ENCODE measurements at places on chromosomes 13 and 19.

- DNase-seq, result no peak
These were observed 11.1 kb downstream of the HSH2D start for GRCh38 chr19:16154557-16154956.

DNA sequence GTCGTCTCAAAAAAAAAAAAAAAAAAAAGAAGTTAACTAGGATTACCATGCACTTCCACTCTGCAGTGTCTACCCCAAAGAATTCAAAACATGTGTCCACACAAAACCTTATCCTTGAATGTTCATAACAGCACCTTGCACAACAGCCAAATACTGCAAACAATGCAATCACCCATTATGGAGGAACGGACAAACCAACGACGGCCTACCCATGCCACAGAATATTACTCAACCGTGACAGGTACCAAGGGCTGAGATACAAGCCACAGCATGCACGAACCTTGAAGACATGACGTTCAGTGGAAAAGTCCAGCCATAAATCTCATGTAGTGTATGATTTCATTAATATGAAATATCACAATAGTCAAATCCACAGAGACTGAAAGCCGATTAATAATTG, 3.0 kb upstream of the SHISA7 start:
- no peak for DNase-seq

DNA sequence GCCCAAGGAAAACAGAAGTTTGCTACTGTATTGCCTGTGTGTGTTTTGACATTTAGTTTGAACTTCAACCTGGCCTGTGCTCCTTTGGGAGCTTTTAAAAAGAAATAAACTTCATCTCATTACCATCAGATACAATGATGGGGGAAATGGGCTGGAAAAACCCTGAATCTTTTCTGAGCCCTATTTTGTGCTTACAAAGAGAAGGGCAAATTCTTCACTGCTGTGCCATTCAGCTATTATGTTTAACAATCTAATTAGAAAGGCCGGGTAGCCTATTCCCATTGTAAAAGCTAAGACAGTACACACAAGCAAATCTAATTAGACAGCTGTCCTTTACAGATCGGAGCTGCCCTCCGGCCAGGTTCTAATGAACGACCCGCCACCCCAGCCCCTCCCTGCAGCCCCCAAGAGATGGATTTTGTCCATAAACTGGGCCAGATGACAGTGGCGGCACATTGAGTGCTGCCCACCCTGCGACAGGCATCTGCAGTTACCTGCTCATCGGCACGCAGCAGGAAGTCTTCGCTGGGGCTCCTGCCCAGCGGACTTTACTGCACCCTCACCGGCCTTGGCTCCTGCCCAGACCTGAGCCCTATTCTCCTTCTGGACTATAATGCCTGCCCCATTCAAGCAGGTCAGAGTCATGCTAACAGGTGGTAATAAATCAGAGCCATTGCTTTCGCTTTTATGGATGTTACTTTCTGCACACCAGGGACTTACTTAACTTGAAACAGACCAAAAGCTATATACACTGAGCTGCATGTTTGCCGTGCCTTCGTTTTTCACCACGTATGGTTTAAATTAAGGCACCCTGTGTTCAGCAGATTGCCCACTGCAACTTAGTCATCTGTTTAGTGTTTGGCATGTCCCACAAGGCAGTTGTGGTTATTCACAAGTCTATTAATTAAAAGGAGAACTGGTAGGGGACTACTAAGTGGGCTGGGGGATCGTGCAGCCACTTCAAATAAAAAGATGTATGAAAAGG, 549.6 kb downstream of the FGF9 start:
- DNase-seq, result no peak

DNA sequence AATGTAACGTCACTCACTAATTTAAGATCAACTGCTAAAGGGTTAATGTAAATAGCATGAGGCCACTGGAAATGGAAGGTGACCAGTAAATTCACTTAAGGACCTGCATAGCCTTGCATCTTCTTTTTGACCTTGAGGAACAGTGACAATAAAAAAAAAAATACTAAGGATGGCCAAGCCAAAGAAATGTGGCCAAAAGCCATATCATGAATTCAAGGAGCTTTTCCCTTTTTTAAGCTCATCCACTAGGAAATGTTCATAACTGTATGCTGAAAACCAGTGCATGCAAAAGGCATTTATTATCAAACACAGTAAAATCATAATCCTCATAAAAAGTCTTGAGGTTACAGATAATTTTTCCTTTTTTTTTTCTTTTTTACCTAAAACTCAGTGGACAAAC, 77.5 kb downstream of the LHFPL6 start:
- DNase-seq, result no peak

GRCh38 chr19:18225702-18226468, at the start of gene PDE4C:
TSS of gene PDE4C (minus strand) at chr19:18226438. CDS start at chr19:18226415, 23 bp downstream.
- DNase-seq, result no peak

DNA sequence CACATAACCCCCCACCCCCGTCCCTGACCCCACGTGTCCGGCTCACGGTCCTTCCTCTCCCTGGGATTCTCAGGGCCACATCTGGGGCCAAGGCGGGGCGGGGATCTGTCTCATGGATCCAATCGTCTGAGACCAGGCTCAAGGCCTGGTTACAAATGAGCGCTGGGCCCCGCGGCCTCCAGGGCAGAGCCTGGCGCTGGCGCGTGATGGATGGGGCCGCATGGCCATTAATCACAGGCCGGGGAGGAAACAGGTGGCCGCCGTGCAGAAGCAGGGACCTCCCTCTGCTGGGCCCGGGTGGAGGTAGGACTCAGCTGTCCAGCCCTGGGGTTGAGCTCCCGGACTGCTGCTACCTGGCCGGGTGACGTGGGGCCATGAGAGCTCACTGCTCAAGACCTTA, 5.8 kb upstream of the TLE5 start:
- DNase-seq, result peak; percentile 70

GRCh38 chr13:34546344-34547250, 395.5 kb upstream of the NBEA start:
- DNase-seq, result no peak

DNA sequence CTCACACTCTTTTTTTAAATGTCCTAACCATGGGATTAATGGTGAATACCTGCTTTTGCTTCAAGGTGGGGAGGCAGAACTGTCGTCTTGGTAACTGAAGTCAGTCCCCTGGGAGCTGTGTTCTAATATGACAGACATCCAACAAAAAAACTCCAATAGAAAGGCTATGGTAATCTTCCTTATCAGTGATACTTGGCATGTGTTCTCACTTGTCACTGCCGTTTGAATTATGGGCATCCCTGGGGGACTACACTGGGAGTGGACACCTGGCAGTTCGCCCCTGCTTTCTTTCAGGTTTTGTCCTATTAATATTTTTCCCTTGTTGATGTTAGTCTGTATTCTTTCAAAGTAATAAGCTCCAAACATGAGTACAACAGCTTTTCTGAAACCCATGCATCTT, 252.6 kb downstream of the SLITRK5 start:
- DNase-seq, result no peak

DNA sequence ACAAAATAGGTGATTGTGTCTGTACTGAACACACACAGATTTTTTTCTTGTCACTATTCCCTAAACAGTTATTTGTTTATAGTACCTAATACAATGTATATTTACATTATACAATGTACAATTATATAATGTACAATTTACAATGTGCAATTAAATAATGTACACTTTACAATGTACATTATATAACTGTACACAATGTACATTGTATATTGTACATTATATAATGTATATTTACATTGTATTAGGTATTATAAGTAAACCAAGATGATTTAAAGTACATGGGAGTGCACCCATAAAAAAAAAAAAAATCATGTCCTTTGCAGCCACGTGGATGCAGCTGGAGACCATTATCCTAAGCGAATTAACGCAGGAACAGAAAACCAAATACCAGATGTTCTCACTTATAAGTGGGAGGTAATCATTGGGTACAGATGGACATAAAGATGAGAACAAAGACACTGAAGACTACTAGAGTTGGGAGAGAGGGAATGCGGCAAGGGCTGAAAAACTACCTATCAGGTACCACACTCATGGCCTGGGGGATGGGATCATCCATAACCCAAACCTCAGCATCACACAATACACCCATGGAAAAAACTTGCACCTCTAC, 68.1 kb downstream of the ABCC4 start:
- DNase-seq, result peak; percentile 29

DNA sequence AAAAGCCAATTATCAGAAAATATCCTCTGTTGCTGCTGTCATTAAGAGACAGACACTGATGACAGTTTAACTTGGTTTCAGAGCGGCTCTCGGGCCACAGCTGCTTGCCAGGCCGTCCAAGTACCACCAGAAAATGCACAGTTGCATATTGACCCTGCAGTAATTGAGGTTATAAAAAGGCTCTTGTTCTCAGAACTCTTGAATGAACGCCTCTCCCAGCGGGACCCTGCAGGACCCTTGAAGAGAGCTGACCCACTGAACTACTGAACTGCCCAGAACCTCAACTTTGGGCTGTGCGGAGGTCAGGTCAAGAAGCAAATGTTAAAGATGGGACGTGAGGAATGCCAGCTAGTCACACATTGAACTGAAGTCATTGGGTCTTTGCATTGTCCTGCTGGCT, 1559.0 kb upstream of the SLC10A2 start:
- no peak for DNase-seq

DNA sequence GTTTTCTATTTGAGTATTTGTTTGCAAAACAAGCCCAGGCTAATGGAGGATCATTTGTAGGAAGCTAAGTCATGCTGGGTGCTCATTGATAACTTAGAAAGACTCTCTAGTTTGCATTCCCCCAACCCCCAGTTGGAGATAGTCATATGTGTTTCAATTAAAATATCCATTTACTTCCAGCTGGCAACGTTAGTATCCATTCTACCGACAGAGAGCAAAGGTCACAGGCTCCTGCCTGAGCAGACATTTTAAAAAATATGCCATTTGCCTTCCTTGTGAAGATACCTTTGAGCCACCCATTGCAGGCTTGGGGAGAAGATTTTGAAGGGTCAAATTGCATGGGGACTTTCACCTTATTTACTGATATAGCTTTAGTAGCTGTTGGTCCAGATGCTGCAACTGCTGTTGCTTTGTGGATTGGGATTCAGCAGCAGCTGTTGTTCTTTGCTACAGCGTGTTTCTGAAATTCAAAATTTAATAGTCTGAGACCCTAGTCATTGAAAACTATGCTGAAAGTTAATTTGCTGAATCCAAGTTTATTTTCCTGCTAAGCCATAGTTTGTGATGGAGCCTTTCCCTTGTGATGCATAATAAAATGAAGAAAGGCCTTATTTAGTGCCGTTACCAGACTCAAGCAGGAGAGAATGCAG, 335.1 kb downstream of the GPC6 start:
- no peak for DNase-seq

- no peak for DNase-seq
These were observed 40.7 kb downstream of the SMAD9 start for GRCh38 chr13:36879218-36879938.

GRCh38 chr13:32822771-32823170, 193.5 kb upstream of the KL start:
- no peak for DNase-seq

DNA sequence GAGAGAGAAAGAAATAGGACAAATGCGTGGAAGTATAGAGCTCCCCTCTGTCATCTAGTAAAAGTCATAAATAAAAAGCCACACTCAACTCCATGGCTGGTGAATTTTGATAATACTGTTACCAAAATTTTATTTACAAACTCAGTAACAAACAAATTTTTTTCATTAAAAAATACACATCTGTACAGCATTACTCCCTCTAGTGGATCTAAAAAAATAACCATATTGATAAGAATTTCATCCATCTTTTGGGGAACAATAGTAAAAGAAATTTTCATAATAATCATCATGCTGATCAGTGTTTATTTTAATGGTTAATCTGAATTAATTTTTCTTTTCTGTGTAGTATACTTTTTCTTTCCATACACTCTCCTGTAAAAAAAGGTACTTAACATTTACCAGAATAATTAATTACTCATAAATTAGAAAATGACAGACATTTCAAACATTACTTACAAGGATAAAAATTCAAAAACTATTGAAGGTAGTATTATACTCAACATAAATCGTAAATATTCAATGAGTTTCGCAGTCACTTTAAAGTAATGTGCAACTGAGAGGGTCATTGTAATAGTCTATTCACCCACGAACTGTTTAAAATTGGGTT, 173.5 kb upstream of the LSM14A start:
- no peak for DNase-seq

DNA sequence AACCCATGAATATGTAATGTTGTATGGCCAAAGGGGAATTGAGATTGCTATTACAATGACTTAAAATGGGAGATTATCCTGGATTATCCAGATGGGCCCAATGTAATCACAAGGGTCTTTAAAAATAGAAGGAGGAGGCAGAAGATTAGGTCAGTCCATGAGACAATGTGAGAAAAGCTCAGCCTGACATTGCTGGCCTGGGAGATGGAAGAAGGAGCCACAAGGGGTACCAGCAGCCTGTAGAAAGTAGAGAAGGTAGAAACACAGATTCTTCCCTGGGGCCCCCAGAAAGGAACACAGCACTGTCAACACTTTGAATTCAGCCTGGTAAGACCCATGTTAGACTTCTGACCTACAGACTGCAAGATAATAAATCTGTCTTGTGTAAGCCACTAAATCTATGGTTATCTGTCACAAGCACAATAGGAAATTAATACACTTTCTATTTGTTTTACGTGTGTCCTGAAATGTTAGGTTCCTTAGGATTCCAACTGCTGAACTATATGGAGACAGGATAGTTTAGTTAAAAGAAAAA, 132.9 kb upstream of the SERP2 start:
- DNase-seq, result no peak

GRCh38 chr13:36124236-36124822, 6.9 kb downstream of the DCLK1 start:
- no peak for DNase-seq

- DNase-seq, result no peak
These were observed 4.7 kb upstream of the FLT1 start for GRCh38 chr13:28499609-28500008.

- DNase-seq, result no peak
These were observed 7.2 kb upstream of the MBNL2 start for GRCh38 chr13:97214921-97215320.

GRCh38 chr13:47545201-47546024, 455.7 kb downstream of the SUCLA2 start:
- no peak for DNase-seq

DNA sequence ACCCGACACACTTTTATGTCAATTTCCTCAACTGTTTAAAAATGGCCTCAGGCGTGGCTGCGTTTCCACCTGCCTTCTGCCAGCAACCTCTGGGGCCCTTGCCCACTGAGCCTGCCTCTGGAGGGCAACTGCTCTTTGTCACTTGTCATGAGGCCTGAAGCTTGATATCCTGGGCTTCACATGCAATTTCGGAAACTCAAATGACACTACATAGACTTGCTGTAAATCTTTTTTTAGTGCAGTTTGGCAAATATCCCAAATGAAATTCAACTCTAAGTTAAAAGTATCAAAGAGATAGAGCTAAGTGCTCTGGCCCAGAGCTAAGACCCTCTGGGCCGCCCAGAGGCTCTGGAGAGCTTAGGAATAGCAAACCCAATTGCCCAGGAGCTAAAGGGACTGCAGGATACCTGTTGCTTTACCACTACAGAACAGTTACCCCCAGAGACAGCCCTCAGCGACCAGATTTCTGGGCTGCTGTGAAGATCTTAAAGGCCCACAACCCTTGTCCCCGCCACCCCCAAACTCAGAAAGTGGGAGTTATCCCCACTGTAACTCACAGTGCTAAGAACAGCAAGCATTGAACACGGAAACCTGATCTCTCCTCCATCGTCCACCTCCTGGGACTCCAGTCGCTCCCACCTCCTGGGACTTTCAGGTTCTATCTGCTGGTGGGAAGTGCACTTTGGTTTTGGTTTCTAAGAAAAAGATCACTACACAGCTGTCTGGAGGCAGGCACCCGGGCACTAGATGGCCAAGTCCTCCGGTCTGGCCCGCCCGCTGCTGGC, 19.4 kb downstream of the GJA3 start:
- no peak for DNase-seq

All from NCI-H1417 treated with DMSO at 0.1 percent for 48 hours (cell line).